CD14-positive monocyte (primary cell): ENCODE measurements at places on chromosomes 7 and 10. TPM values are rescaled to one million over a fixed set of nuclear protein-coding genes. Genes with fewer than 3 reads are reported as not detected.

DNA sequence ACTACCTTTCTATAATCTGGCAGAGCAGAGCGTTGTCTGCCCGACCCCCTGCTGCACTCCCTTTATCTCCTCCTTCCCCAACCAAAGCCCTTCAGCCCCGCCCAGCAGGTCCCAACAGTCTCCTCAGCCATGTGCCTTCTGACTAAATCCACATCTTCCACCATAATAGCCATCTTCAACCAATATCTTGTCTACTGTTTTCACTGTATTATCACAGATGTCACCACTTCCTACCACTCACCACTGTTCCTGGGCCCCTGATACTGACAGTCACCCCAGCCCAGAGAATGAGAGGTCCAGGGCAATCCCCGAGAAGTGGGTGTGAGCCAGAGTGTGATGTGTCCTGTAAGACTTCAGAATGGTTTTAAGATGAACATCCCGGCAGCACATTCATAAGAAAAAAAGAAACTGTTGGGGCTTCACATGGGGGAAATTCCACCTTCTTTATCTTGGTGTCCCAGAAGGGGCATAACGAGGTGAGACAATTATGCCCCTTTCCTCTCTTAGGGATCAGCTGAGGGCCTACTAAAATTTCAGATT is 25.3 kb downstream of the CCDC6 start:
- peaks cover 34% of the 10 kb centered on the region for H3K4me1 ChIP-seq
- H3K27me3 ChIP-seq, result no peaks in the 10 kb centered on the region
- no peak overlapping the region for H3K27ac ChIP-seq
- H3K4me3 ChIP-seq, result no peak overlapping the region
- no peak for DNase-seq

CALY gene
- polyA plus RNA-seq, result not detected

EVX1 gene
- polyA plus RNA-seq, result not detected

- H3K27me3 ChIP-seq, result peaks cover 30% of the 10 kb centered on the region
- DNase-seq, result no peak
- H3K36me3 ChIP-seq, result no peaks in the 10 kb centered on the region
- no peaks in the 10 kb centered on the region for H3K4me1 ChIP-seq
- H3K4me3 ChIP-seq, result no peak overlapping the region
These were observed 10.0 kb downstream of the FAM171A1 start for GRCh38 chr10:15361131-15361530.

DNA sequence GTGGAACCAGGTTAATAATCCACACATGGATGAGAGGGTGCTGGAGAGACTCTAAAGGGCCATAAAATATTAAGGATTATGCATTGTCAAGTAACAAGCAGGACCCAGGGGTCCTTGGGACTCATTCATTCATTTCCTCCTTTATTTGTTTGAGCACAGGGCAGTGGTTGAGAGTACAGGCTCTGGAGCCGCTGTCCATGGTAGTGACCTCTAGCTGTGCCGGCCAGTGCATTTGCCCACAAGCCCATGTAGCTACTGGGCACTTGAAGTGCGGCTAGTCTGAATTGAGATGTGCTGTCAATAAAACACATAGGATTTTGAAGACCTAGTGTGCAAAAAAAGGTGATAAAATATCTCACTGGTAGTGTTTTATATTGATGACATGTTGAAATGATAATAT is 137.6 kb downstream of the C10orf105 start:
- H3K4me1 ChIP-seq, result no peaks in the 10 kb centered on the region
- no peaks in the 10 kb centered on the region for H3K36me3 ChIP-seq
- no peak for DNase-seq
- no peaks in the 10 kb centered on the region for H3K27me3 ChIP-seq

DNA sequence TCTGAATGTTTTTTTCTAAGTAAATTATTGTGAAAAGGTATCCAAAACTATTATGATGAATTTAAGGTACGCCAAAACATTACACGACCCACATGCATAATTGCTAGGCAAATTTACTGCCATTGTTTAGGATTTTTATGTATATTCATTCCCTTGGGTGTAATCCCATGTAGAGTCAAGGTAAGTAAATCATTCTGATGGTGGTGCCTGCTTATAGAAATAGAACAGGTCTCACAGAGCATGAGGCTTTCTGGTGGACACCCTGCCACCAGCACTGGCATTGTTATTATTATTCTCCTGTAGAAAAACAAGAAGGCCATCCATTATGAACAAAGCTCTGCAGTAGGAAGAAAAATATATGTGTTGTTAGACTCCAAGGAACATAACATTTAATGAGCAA is 111.7 kb upstream of the ZNF804B start:
- H3K4me3 ChIP-seq, result no peak overlapping the region
- no peak for DNase-seq
- H3K27me3 ChIP-seq, result no peaks in the 10 kb centered on the region
- no peaks in the 10 kb centered on the region for H3K4me1 ChIP-seq

DNA sequence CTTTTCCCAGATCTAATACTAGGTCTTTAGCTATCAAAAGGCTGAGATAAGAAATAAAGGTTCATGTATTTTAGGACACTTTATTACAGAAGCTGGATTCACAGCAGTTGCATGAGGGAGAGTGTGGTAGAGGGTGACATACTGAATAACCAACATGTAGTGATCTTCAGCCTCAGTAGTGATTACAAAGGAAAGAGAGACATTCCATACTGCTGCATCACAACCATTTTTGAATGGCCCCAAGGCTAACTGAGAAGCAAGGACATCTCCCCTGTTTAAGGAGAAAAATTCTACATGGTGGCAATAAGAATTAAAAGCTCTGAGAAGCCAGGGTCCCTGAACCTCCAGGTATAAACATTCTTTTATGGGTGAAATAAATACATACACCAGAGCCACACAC is 35.3 kb downstream of the COG5 start:
- peaks cover 29% of the 10 kb centered on the region for H3K36me3 ChIP-seq
- no peak overlapping the region for H3K4me3 ChIP-seq
- no peaks in the 10 kb centered on the region for H3K4me1 ChIP-seq
- no peak overlapping the region for H3K27ac ChIP-seq
- H3K27me3 ChIP-seq, result no peaks in the 10 kb centered on the region
- no peak for DNase-seq

- DNase-seq, result no peak
- peaks cover 38% of the 10 kb centered on the region for H3K4me1 ChIP-seq
- no peaks in the 10 kb centered on the region for H3K27me3 ChIP-seq
- H3K4me3 ChIP-seq, result no peak overlapping the region
These were observed 81.8 kb upstream of the SFMBT2 start for GRCh38 chr10:7492660-7493046.

ENTPD1 gene
- 26.5 and 62.2 TPM in 2 replicates for polyA plus RNA-seq

PRPS1L1 gene
- not detected for polyA plus RNA-seq

- no peak overlapping the region for H3K4me3 ChIP-seq
- H3K27ac ChIP-seq, result no peak overlapping the region
- peak; percentile 21 for DNase-seq
These were observed 51.6 kb downstream of the PRLHR start for GRCh38 chr10:118543714-118544400.

GRCh38 chr10:98378722-98379121 is 36.3 kb downstream of the PYROXD2 start:
- H3K4me1 ChIP-seq, result no peaks in the 10 kb centered on the region
- no peak for DNase-seq
- H3K27me3 ChIP-seq, result no peaks in the 10 kb centered on the region
- H3K4me3 ChIP-seq, result no peak overlapping the region

GRCh38 chr7:155969192-155969929 is 157.1 kb upstream of the SHH start:
- no peaks in the 10 kb centered on the region for H3K4me1 ChIP-seq
- H3K36me3 ChIP-seq, result no peaks in the 10 kb centered on the region
- no peak overlapping the region for H3K27ac ChIP-seq

ASB13 gene
- 44.1 TPM for polyA plus RNA-seq

- H3K27ac ChIP-seq, result no peak overlapping the region
- no peak for DNase-seq
- H3K36me3 ChIP-seq, result no peaks in the 10 kb centered on the region
- H3K4me1 ChIP-seq, result peaks cover 2% of the 10 kb centered on the region
These were observed 50.8 kb upstream of the PDZD8 start for GRCh38 chr10:117425974-117426566.

RNF32 gene
- 0.13 TPM for polyA plus RNA-seq

DNA sequence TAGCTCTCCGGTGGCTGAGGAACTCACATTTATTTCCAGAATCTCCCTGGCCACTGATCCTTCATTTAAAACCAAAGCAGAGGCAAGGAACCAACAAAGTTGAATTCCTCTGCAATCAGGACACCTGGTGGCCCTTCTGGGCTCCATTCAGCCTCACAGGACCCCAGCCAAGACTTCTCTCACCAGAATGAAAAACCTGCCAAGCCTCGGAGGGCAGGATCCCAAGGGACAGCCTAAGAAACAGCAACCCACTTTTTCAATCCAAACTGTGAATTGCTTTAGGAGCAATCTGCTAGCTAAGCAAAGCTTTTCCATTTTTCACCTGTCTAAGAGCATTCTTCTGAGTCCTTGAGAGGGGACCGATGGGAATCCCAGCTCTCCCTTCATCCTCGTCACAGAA is 34.6 kb downstream of the OAT start:
- no peak overlapping the region for H3K27ac ChIP-seq
- H3K4me3 ChIP-seq, result no peak overlapping the region
- no peaks in the 10 kb centered on the region for H3K36me3 ChIP-seq
- H3K27me3 ChIP-seq, result peaks cover 20% of the 10 kb centered on the region

DNA sequence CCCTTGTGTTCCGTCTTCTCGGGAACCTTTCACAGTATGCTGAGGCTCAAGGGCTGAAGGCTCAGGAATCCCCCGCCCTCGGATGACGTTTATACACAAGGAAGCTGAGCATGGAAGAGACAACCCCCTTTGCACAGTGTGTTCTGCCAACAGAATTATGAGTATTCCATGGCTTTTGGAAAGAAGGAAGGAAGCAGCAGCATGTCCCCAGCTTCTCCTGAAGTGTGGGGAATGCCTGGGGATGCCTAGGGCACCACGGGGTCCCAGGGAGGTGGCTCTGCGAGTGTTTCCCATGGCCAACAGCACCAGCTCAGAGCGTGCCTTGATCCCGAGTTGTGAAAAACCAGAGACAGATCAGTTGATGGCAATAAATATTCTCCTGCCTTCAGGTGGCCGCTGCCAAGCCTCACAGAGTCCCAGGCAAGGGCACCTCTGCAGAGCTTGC is 88.8 kb upstream of the DDC start:
- H3K27ac ChIP-seq, result no peak overlapping the region
- H3K36me3 ChIP-seq, result no peaks in the 10 kb centered on the region
- no peaks in the 10 kb centered on the region for H3K27me3 ChIP-seq
- peaks cover 16% of the 10 kb centered on the region for H3K4me1 ChIP-seq

DNA sequence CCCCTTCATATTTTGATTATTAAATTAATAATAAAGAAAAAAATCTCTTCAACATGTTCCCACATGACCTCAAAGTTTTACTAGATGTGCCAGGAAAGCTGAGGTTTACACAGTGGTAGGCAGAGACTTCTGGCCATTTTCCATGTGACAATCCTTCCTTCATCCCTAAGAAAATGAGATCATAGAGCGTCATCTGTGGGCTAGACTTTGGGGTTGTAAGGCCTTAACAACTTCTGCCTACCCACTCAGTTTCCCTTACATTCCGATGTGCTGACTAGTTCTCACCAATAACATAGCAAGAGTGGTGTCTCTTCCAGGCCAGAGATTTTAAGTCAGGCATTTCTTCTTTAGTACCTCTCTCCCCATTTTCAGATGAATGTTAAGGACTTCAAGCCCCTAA is 171.1 kb upstream of the PHF14 start:
- H3K27me3 ChIP-seq, result no peaks in the 10 kb centered on the region
- H3K4me1 ChIP-seq, result no peaks in the 10 kb centered on the region

- no peaks in the 10 kb centered on the region for H3K36me3 ChIP-seq
- no peaks in the 10 kb centered on the region for H3K27me3 ChIP-seq
- H3K4me3 ChIP-seq, result no peak overlapping the region
- DNase-seq, result no peak
- no peak overlapping the region for H3K27ac ChIP-seq
- H3K4me1 ChIP-seq, result no peaks in the 10 kb centered on the region
These were observed 18.6 kb downstream of the CACNB2 start for GRCh38 chr10:18158773-18159265.

AS3MT gene
- 0.23 and 0.45 TPM in 2 replicates for polyA plus RNA-seq

- no peaks in the 10 kb centered on the region for H3K27me3 ChIP-seq
- no peak overlapping the region for H3K27ac ChIP-seq
- H3K4me3 ChIP-seq, result no peak overlapping the region
- no peaks in the 10 kb centered on the region for H3K36me3 ChIP-seq
- no peak for DNase-seq
These were observed 62.1 kb downstream of the SEMA3C start for GRCh38 chr7:80856769-80857168.

- H3K4me3 ChIP-seq, result no peak overlapping the region
- peak overlapping the region; percentile 6 for H3K27ac ChIP-seq
- DNase-seq, result no peak
- H3K4me1 ChIP-seq, result peaks cover 20% of the 10 kb centered on the region
- H3K27me3 ChIP-seq, result no peaks in the 10 kb centered on the region
These were observed 11.4 kb downstream of the DLD start for GRCh38 chr7:107902381-107902780.

GRCh38 chr7:50197549-50197948 is 104.5 kb upstream of the ZPBP start:
- no peak overlapping the region for H3K27ac ChIP-seq
- no peak for DNase-seq
- H3K27me3 ChIP-seq, result no peaks in the 10 kb centered on the region
- H3K4me1 ChIP-seq, result peaks cover 9% of the 10 kb centered on the region
- H3K36me3 ChIP-seq, result no peaks in the 10 kb centered on the region

TMEM270 gene
- not detected for polyA plus RNA-seq

DNA sequence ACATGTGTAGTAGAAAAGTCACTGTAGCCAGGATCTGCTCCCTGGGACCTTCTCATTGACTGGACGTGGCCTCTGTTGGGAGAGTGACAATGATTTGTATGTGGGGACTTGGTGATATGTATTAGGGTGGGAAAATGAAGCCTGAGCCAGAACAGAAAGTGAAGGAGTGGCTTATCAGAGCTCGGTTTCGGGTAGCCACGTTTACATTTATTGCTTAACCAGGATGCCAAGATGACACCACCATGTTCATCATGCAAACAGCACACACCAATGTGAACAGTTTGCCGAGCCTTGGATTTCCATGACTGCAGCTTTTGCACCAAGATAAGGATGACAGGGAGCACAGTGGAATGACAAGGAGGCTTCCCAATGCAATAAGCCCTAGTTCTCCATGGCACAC is 112.8 kb upstream of the STK17A start:
- no peaks in the 10 kb centered on the region for H3K27me3 ChIP-seq
- no peak overlapping the region for H3K4me3 ChIP-seq
- H3K36me3 ChIP-seq, result no peaks in the 10 kb centered on the region
- no peak for DNase-seq
- H3K27ac ChIP-seq, result no peak overlapping the region
- H3K4me1 ChIP-seq, result no peaks in the 10 kb centered on the region

DNA sequence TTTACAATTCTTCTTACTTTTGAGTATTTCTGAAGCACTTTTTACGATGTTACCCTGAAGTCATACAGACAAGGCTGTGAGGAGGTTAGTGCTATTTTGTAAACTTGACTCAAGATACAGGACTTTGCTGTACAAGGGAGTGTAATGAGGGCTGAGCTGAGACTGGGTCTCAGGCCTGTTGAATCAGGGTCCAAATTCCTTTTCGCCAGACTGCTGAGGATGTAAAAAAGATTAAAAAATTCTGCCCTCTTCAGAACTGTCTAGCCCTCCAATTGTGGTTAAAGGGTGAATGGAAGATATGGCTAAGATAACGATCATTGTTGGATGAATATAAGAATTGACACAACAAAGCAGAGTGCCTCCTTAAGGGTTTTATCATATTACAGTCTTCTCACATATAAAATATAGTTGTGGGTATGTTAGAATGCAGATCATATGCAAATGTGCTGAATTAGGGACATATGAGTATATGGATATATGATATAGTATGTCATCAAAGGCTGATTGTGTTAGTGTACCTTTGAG is 165.4 kb downstream of the SUGCT start:
- no peak overlapping the region for H3K27ac ChIP-seq
- H3K4me3 ChIP-seq, result no peak overlapping the region
- no peak for DNase-seq
- no peaks in the 10 kb centered on the region for H3K27me3 ChIP-seq
- H3K4me1 ChIP-seq, result no peaks in the 10 kb centered on the region
- no peaks in the 10 kb centered on the region for H3K36me3 ChIP-seq

PON3 gene
- polyA plus RNA-seq, result not detected in 2 replicates
